ENCODE measurements at places on chromosomes 2 and 18. TPM values are rescaled to one million over a fixed set of nuclear protein-coding genes. Genes with fewer than 3 reads are reported as not detected.

- H3K27me3 ChIP-seq = no peaks in the 10 kb centered on the region
- DNase-seq = no peak
- H3K27ac ChIP-seq = no peak overlapping the region
- peaks cover 4% of the 10 kb centered on the region for H3K4me1 ChIP-seq
- no peaks in the 10 kb centered on the region for H3K36me3 ChIP-seq
- H3K4me3 ChIP-seq = no peak overlapping the region
Measured at GRCh38 chr18:35374708-35375107, 2.4 kb downstream of the ZNF396 start.

- no peaks in the 10 kb centered on the region for H3K4me1 ChIP-seq
- peaks cover 73% of the 10 kb centered on the region for H3K36me3 ChIP-seq
- H3K27ac ChIP-seq = no peak overlapping the region
- H3K4me3 ChIP-seq = no peak overlapping the region
- H3K27me3 ChIP-seq = no peaks in the 10 kb centered on the region
Measured at GRCh38 chr2:201378496-201379397, 21.6 kb upstream of the FLACC1 start.

DNA sequence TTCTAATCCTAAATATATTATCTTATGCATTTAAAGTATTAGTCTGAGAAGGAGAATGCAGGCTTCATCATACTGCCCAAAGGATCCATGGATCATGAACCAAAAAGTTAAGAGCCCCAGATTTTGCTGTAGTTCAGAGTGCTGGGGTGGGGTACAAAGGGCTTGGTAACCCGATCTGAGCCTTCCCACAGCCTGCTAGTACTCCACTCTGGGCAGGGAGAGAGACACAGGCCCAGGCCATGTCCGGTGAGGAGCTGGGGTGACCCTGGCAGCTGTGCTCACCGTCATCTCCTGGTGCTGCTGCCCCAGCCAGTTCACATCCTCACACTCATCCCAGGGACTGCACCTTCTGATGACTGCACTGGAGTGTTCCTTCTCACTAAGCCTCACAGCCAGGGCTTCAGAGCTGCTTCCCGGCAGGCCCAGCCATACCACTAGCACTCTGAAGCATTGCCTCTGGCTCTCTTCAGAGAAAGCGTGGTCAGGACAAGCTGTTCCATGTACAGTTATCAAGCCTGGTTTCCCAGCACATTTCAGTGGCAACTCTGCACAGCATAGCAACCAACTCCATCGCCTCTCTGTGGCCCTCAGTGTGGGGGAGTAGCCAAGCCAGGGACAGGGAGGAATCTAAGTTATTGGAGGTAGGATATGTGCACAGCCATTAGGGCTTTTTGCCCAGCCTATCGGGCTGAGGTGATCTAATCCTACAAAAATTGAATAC, 189.0 kb upstream of the CTAGE1 start:
- H3K4me3 ChIP-seq = no peak overlapping the region
- DNase-seq = no peak
- H3K27ac ChIP-seq = no peak overlapping the region
- peaks cover 65% of the 10 kb centered on the region for H3K4me1 ChIP-seq

GRCh38 chr18:3093624-3094337, 80.8 kb upstream of the LPIN2 start:
- no peaks in the 10 kb centered on the region for H3K27me3 ChIP-seq
- H3K4me1 ChIP-seq = no peaks in the 10 kb centered on the region
- no peak overlapping the region for H3K4me3 ChIP-seq
- DNase-seq = peak; percentile 35
- peaks cover 71% of the 10 kb centered on the region for H3K36me3 ChIP-seq

- H3K36me3 ChIP-seq = no peaks in the 10 kb centered on the region
- no peaks in the 10 kb centered on the region for H3K27me3 ChIP-seq
- H3K27ac ChIP-seq = no peak overlapping the region
- DNase-seq = no peak
- H3K4me3 ChIP-seq = no peak overlapping the region
Measured at GRCh38 chr2:203772456-203773165, 66.2 kb downstream of the CD28 start.

GRCh38 chr2:174487108-174487819, 435 bp upstream of the GPR155 start:
- peak overlapping the region; percentile 96 for H3K27ac ChIP-seq
- H3K4me1 ChIP-seq = no peaks in the 10 kb centered on the region
- H3K27me3 ChIP-seq = no peaks in the 10 kb centered on the region
- DNase-seq = peak; percentile 100

Gene EMX1
- polyA plus RNA-seq = not detected

DNA sequence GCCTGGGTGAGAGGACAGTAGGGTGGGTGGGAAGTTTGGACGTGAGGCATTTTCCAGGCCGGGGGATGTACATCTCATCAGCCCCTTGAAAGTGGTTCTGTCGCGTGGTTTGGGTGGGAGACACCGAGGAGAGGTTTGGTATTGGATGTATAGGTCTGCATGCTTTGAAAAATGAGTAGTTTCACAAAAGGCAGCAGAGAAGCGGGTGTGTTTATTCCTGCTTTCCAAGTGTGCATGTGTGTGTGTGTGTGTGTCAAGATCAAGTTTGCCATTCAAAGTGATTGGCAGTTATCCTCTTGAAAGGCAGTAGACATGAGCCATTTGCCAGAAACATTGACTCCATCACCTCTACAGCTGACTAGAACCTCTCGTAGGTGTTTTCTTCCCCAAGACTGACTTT, 423.1 kb upstream of the POU3F3 start:
- H3K4me1 ChIP-seq = no peaks in the 10 kb centered on the region
- H3K27ac ChIP-seq = no peak overlapping the region
- H3K27me3 ChIP-seq = peaks cover 19% of the 10 kb centered on the region
- H3K36me3 ChIP-seq = no peaks in the 10 kb centered on the region

DNA sequence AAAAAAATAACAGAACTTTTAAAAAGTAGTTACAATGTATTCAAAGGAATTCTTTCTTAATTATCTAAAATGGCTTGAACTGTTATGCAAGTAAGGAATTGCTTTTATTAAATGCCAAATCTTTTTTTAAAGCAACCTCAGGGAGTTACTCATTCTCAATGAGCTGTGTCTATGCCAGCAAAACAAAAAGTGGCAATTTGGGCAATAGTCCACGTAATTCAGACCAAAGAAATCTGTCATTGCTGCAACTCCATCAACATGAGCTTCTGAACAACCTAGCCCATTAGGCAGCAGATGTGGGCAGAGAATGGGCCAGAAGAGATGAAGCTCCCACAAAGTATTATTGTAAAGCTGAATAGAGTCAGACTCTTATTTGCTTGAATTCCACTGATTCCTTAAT, 118.4 kb downstream of the ALK start:
- H3K27ac ChIP-seq = no peak overlapping the region
- no peak for DNase-seq
- no peaks in the 10 kb centered on the region for H3K36me3 ChIP-seq
- H3K4me1 ChIP-seq = no peaks in the 10 kb centered on the region
- H3K27me3 ChIP-seq = no peaks in the 10 kb centered on the region

DNA sequence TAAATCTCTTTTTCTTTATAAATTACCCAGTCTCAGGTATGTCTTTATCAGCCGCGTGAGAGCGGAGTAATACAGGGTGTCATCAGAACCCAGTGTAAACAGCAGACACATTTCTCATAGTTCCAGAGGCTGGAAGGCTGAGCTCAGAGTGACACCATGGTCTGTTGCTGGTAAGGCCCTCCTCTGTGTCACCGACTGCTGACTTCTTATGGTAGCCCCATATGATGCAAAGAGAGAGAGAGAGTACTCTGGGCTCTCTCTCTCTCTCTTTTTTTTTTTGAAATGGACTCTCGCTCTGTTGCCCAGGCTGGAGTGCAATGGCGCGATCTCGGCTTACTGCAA, 60.0 kb downstream of the SNORC start:
- H3K36me3 ChIP-seq = no peaks in the 10 kb centered on the region
- H3K27ac ChIP-seq = no peak overlapping the region
- peaks cover 63% of the 10 kb centered on the region for H3K27me3 ChIP-seq
- H3K4me1 ChIP-seq = peaks cover 11% of the 10 kb centered on the region
- no peak overlapping the region for H3K4me3 ChIP-seq
- DNase-seq = no peak

- H3K36me3 ChIP-seq = no peaks in the 10 kb centered on the region
- H3K27me3 ChIP-seq = no peaks in the 10 kb centered on the region
- no peak overlapping the region for H3K27ac ChIP-seq
- H3K4me3 ChIP-seq = no peak overlapping the region
Measured at GRCh38 chr2:232322560-232323327, 55.8 kb upstream of the ALPP start.

DNA sequence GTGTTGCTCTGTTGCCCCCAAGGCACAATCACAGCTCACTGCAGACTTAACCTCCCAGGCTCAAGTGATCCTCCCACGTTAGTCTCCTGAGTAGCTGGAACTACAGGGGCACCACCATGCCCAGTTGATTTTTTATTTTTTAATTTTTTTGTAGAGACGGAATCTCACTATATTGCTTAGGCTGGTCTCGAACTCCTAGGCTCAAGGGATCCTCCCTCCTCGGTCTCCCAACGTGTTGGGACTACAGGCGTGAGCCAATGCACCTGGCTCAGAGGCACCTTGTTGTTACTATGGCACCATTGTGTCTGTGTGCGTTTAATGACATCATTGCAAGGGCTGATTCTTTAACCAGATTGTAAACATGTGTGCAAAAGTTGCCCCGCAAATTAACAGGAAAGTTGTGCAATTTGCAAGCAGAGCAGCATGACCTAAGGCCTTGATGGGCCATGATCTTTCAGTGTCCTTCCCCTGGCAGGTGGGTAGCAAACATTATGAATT, 22.6 kb downstream of the TCF23 start:
- no peak overlapping the region for H3K4me3 ChIP-seq
- DNase-seq = no peak
- H3K27ac ChIP-seq = no peak overlapping the region
- H3K27me3 ChIP-seq = peaks cover 9% of the 10 kb centered on the region
- H3K36me3 ChIP-seq = no peaks in the 10 kb centered on the region
- no peaks in the 10 kb centered on the region for H3K4me1 ChIP-seq

DNA sequence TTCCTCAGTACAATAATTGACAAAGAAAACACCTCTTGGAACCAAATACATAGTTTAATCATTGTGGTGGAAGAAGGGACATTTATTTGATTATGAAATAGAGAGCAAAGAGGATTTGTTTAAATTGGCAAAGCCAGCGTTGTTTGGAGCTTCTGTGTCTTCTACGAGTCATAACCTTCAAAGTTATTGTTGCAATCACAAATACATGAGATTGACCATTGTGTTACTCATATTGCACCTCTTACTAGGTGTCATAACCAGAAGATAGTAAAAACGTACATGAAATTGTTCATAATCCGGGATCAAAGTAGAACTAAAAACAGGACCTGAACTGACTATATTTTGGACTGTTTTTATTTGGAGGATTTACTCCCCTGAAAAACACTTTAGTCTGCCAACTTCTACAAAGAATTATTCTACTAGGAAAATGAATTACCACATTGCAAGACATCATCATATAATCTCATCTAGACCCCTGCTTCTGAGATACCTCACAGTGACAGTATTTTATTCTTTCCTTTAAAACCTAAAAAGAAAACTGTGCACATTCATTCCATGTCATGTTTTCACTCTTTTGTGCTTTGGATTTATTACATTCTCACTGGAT, 151.7 kb upstream of the KLF7 start:
- H3K4me1 ChIP-seq = no peaks in the 10 kb centered on the region
- no peaks in the 10 kb centered on the region for H3K36me3 ChIP-seq
- no peak overlapping the region for H3K4me3 ChIP-seq

DNA sequence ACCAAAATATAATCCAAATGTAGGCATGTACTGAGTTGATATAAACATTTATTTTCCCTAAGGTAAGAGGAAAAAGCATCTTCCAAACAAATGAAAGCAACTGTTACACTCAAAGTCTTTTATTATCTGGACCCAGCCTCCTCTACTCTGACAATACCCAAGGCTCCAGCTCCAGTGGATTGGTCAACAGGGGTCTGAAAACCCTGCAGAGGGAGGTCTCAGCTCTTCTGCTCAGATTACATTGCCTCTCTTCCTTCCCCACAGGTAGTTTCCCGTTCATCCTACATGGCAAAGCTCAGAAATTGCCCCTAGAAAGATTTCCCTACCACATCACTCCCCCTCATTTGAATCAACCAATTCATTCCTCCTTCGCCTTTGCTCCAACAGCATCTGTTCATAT, 457.0 kb downstream of the METTL4 start:
- H3K27me3 ChIP-seq = no peaks in the 10 kb centered on the region
- no peak for DNase-seq
- H3K4me3 ChIP-seq = no peak overlapping the region
- no peak overlapping the region for H3K27ac ChIP-seq

Gene FAM228B
- 31.9 TPM for polyA plus RNA-seq

Gene RAX
- polyA plus RNA-seq = not detected

DNA sequence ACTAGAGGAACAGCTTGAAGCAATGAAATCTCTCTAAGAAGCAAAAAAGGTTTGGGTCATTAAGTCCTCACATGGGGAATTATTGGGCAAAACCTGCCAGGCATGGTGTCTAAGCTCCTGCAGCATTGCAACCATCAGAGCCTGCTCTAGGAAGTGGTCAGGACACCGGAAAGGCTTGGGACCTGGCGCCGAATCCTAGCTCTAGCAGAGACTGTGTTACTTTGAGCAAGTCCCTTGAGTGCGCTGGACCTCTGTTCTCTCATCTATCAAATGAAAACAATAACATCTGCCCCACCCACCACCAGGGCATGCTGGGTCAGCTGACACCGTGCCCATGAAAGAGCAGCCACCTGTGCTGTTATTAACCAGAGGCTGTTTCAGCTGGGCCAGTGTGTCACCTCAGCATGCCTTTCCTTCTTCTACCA, 6.3 kb downstream of the TMEM127 start:
- H3K27ac ChIP-seq = peak overlapping the region; percentile 94
- H3K4me3 ChIP-seq = peak overlapping the region; percentile 6
- peaks cover 75% of the 10 kb centered on the region for H3K4me1 ChIP-seq
- DNase-seq = peak; percentile 63

GRCh38 chr2:217672472-217672871, 330.3 kb downstream of the TNS1 start:
- H3K36me3 ChIP-seq = no peaks in the 10 kb centered on the region
- H3K27ac ChIP-seq = no peak overlapping the region
- no peaks in the 10 kb centered on the region for H3K27me3 ChIP-seq

DNA sequence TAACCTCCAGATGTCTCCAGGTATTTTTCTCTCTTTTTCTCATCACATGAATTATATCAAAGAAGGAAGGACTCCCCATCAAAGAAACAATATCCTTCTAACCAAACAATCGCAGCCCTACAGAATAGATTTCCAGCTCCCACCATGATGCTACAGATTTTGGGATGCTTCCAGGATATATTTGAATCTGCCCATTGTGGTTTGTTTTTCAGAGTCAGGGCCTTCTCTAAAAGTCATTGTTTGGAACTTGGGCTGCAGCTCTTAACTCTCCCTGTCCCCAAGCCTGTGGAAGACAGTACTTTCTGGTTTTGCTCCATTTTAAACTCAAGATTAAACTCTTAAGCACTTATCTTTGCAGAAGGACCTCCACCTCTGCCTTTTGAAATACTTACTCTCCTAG, 223.2 kb downstream of the PMAIP1 start:
- H3K27ac ChIP-seq = no peak overlapping the region
- no peaks in the 10 kb centered on the region for H3K27me3 ChIP-seq
- H3K36me3 ChIP-seq = no peaks in the 10 kb centered on the region
- H3K4me1 ChIP-seq = no peaks in the 10 kb centered on the region

GRCh38 chr2:68692511-68692910, 42.1 kb upstream of the ARHGAP25 start:
- no peaks in the 10 kb centered on the region for H3K36me3 ChIP-seq
- DNase-seq = no peak
- no peaks in the 10 kb centered on the region for H3K4me1 ChIP-seq
- no peak overlapping the region for H3K27ac ChIP-seq

GRCh38 chr2:133959066-133959465, 294.8 kb upstream of the MGAT5 start:
- DNase-seq = no peak
- peaks cover 7% of the 10 kb centered on the region for H3K4me1 ChIP-seq
- no peak overlapping the region for H3K4me3 ChIP-seq
- H3K27me3 ChIP-seq = no peaks in the 10 kb centered on the region

Gene CIB4
- polyA plus RNA-seq = not detected
